ENCODE measurements at places on chromosomes 12 and 14.

GRCh38 chr12:74391283-74391682 lies 146.4 kb upstream of the ATXN7L3B start:
- no peak for DNase-seq

DNA sequence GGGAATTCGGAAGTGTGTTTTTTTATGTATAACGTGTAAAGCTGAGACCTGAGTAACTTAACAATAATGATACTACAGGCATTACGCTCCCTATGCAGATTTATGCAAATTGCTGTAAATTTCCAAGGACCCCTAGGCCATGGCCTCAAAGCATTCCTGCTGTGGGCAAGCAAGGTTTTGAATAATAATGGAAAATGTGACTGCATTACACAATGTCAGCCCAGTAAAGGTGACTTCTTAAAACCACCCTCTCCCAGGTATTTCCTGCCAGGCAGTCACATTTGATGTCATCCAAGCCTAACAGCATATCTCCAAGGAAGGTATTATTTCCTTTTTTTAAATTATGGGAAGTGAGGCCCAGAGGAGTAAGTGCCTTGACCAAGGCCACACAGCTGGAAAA lies 621.0 kb downstream of the BCL11B start:
- DNase-seq, result no peak

GRCh38 chr12:79997096-79997791 lies 62.3 kb upstream of the PPP1R12A start:
- no peak for DNase-seq

GRCh38 chr14:35161231-35161630 lies 38.9 kb downstream of the PRORP start:
- no peak for DNase-seq

DNA sequence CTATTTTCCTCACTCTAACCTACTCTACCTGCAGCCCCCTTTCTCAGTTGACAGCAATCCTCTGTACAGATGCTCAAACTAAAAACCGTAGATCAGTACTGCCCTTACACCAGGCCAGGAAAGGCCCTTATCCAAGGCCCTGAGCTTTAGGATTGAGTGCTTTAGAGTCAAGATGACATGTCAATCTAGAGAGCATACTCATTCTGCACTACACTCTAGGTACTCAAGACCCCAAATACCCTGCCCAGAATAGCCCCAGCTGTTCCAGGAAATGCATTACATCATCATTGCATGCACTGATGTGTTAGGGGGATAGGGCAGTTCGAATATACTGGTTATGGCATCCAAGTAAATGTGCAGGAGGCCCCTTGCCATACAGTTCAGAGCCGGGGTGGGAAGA lies 3.5 kb upstream of the PHLDA1 start:
- no peak for DNase-seq

GRCh38 chr12:43057566-43057965 lies 468.0 kb upstream of the PRICKLE1 start:
- DNase-seq, result no peak

- no peak for DNase-seq
These were observed 70.1 kb downstream of the PRKD1 start for GRCh38 chr14:29857551-29857950.

- DNase-seq, result peak; percentile 40
These were observed 56.1 kb upstream of the DYRK2 start for GRCh38 chr12:67592228-67593011.

- no peak for DNase-seq
These were observed 127.3 kb downstream of the SLC5A8 start for GRCh38 chr12:101082706-101083105.

- no peak for DNase-seq
These were observed 210.6 kb upstream of the NOVA1 start for GRCh38 chr14:26808407-26808806.

- DNase-seq, result no peak
These were observed 221.7 kb upstream of the GRIP1 start for GRCh38 chr12:66900616-66901015.

DNA sequence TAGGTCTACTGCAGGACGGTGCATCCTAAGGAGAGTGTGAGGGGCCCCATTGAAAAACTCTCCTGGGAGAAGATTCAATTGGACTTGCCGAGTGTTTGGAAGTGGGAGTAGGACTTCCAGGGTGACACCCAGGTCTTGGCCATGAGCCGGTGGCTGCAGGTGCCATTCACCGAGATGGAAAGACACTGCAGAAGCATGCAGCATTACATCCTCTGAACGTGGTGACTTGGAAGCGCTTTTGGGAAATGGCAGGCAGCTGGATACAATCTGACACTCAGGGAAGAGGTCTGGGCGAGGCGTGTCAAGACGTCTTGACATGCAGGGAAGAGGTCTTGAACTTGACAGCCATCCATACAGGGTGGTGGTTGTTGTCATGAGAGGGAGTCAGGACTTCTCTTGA lies 126.9 kb downstream of the PAPOLA start:
- DNase-seq, result no peak

DNA sequence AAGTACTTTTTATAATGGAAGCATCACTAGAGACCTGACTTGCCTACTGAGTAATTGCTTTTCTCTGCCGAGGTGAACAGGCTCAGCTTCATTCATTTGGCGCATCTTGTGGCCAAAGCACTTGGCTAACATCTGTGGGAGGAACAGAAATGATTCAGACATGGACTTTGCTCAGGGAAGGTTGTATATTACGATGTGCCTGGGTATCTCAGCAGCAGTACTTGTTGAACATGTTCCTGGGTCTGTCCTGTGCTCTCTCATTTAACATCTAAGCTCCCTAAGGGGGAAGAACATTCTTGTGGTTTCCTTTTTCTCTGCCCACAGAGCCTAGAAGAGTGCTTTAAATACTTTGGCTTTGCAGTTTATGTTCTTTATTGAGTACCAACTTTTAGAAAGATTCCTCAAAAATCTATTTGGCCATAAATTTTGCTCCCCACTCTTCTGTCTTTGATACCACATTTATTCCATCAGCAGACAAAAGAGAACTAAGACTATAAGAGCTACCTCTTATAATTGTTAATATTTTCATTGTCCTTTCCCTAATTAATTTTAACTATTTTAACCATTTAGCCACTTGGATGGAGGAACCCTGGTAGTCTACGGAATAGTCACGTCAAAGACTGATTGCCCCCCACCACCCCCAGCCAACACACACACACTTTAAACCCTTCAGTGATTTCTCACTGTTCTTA lies 101.2 kb upstream of the EGLN3 start:
- no peak for DNase-seq

DNA sequence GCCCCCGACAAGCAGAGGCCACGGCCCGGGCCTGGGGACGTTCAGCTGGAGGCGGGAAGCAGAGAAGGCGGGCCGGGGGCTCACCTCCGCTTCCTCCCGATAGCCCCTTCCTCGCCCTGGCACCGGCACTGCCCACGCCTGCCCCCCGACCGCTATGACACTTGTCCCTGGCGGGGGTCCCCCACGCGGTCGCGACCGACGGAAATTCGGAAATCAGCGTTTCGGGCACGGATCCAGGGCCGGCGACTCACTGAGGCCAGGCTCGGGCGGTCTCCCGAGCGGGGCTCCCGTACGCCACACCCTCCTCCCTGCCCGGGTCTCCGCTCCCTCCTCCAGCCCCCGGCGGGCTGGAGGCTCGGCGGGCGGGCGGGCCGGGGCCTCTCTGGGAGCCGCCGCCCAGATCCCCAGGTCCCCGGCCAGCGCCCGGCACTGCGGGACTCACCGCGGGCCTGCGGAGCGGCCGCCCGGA lies 581 bp downstream of the PITPNM2 start:
- DNase-seq, result no peak

DNA sequence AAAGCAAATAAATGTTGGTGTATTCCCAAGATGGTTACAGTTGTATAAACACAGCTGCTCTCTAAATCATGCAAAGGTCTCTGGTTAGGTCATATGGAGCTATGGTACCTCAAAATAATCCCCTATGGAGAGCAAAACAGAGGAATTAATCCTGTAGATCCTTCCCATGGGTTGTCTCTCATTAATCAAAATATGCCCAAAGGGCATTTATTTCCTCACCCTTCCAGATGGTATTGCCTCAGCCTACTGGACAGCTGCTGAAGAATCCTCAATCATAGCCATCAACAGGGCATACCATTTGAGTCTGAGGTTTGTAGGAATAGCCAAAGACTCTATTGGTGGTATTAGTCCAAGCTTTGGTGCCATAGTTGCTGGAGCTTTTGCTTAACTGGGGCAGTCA lies 360.9 kb downstream of the RPL10L start:
- no peak for DNase-seq

DNA sequence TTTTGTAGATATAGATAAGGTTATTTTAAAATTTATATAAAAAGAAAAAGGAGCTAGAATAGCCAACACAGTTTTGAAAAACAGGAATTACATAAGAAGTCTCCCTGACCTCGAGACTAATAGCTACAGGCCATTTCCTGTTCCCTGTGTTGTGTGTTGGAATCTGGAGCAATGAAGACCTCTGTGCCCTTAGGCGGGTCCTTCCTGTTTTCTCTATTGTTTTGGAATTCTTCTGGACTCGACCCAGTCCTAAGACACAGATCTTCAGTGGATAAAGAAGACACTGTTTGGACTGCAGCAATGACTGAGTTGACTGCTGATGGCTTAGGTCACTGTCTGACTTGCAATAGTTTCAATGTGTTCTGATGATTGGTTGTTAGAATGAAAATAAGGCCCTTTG lies 26.2 kb downstream of the SNRPF start:
- no peak for DNase-seq

GRCh38 chr12:63264629-63265028 lies 113.6 kb upstream of the AVPR1A start:
- DNase-seq, result no peak

DNA sequence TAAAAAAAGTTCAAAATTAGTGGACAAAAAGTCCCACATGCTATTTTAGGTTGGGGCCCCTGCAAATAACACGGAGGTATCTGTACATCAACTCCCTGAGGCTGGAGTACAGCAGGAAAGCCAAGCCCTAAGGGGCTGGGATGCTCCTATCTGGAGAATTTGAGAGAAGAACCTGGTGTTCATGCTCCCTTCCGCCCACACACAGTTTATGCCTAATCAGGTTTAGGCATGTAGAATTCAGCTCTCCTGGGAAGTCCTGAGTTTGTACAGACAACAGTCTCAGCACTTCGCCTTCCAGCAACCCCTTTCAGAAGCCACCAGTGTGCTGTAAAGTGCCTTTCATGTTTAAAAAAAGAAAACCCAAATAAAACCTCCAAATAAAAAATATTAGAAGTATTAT lies 237.3 kb upstream of the GRIP1 start:
- DNase-seq, result no peak

DNA sequence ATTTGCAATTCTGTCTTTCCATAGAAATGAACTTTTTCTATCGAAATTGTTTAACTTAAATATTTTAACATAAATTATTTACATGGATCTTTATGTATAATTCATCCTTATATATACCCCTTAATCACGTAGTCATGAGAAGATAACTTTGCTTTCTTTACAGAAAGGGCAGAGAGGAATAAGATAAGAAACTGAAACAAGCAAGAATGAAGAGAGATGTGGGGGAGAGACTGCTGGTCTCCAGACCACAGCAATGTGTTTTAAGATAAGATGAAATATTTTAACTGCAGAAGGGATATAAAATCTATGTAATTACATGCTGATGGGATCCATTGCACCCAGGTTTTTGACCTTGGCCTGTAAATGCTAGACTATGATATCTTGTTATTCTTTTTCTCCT lies 34.7 kb upstream of the DNM1L start:
- no peak for DNase-seq

DNA sequence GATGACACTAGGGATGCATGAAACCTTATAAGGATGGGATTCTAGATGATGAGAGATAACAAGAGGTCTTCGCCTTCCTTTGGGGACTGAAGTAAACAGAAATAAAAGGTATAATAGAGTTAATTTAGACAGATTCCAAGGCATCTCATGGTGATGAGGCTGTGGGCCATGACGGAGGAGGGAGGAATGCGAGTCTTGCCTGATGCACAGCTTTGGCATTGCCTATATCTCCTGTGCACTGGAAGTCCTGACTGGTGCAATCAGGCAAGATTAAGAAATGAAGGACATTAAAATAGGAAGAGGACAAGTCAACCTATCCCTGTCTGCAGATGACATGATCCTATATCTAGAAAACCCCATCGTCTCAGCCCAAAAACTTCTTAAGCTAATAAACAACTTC lies 526.4 kb upstream of the LMO3 start:
- DNase-seq, result no peak

DNA sequence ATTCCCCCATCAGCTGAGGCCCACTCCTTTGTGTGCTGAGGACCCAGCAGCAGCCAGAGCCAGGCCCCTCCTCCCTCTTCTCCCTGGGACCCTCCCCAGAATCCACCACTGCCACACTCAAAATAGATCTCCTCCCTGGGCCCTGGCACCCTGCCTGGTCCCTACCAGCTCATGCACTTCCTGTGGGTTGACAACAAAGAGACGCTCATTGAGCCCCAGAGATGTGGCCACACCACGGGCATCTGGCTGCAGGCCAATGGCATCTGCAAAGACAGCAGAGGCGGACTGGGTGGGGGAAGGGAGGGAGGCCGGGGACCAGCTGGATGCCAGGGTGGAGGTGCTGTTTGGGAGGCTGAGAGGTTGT lies 16.0 kb upstream of the ENDOU start:
- DNase-seq, result no peak

- no peak for DNase-seq
These were observed 20.4 kb upstream of the TMEM260 start for GRCh38 chr14:56559182-56559581.

DNA sequence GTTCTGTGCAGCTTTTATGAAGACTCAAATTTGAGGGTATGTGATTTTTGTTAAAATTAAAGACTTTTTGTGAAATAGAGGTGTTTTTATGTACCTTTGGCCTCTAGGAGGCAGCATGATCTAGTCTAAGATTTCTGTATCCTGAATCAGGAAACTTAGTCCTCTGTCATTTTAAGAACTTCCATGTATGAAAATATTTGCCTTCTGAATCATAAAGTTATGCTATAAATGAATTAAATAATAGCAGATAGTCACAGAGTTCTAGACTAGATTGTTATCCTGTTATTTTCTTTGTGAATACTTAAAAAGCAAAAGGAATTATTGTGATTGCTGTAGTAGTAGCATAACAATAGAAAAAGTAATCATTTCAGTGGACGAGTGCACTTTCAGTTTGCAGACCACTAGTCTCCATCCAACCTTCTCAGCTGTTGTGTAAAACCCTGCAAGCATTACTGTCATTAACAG lies 56.3 kb downstream of the FGD4 start:
- peak; percentile 45 for DNase-seq

- DNase-seq, result no peak
These were observed 19.7 kb downstream of the EML1 start for GRCh38 chr14:99812892-99813291.

GRCh38 chr14:83764656-83765599 lies 1765.0 kb upstream of the FLRT2 start:
- peak; percentile 34 for DNase-seq
